ENCODE measurements at places on chromosomes 3 and 15. TPM values are rescaled to one million over a fixed set of nuclear protein-coding genes. Genes with fewer than 3 reads are reported as not detected.

GRCh38 chr3:10666621-10667020 lies 149.4 kb upstream of the SLC6A11 start:
- no peak overlapping the region for H3K27ac ChIP-seq
- no peaks in the 10 kb centered on the region for H3K27me3 ChIP-seq

DNA sequence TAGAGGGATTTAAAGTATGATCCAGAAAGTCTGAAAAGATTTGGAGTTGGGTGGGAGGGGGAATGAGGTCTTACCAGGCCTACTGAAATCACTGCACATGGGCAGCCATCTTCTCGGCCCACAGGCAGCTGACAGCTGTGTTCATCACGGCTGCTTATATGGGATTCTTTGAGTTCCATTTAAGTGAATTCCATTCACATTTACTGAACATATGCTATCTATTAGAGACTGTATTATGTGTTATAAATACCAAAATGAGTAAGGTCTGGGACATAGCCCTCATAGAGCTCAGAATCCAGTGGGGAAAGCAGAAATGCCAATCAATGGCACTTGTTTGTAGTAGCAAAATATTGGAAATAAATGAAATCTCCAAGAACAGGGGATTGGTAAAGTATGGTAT lies 91.1 kb downstream of the TRIM42 start:
- no peak for DNase-seq
- no peaks in the 10 kb centered on the region for H3K4me1 ChIP-seq
- H3K27me3 ChIP-seq = no peaks in the 10 kb centered on the region
- no peak overlapping the region for H3K27ac ChIP-seq
- H3K4me3 ChIP-seq = no peak overlapping the region

DNA sequence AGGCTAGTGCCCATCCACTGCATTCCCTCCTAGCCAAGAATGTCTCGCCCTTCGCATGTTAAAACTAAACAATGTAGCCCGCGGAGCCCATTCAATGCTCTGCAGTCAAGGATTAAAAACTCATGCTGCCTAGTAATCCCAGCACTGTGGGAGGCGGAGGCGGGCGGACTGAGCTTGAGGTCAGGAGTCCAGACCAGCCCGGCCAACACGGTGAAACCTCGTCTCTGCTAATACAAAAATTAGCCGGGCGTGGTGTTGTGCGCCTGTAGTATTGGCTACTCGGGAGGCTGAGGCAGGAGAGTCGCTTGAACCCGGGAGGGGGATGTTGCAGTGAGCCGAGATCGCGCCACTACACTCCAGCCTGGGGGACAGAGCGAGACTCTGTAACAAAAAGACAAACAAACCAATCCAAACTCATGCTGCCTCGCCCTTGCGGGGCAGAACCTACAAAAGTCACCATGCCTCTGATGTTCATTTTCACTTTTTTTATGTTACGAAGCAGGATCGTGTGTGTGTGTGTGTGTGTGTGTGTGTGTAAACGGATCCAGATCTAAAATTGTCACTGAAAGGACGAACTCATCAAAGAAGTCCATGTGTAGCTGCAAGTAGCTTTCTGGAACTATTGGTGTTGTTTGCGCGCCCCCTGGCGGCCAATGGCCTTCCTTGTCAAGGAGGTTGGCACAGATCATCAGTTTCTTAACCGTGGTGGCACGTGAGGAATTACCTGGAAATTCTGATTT lies 54.8 kb upstream of the SPESP1 start:
- DNase-seq = peak; percentile 96
- H3K4me1 ChIP-seq = peaks cover 9% of the 10 kb centered on the region
- H3K36me3 ChIP-seq = no peaks in the 10 kb centered on the region
- peak overlapping the region; percentile 48 for H3K4me3 ChIP-seq
- no peak overlapping the region for H3K27ac ChIP-seq

DNA sequence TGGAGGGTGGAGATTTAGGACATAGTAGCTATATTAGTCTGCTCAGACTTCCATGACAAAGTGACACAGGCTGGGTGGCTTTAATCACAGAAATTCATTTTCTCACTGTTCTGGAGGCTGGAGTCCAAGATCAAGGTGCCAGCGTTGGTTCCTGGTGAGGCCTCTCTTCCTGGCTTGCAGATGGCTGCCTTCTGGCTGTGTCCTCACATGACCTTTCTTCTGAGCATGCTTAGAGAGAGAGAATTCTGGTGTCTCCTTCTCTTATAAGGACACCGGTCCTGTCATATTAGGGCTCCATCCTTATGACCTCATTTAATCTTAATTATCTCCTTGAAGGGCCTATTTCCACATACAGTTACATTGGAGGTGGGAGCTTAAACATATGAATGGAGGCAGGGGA lies 14.9 kb upstream of the SHC4 start:
- H3K36me3 ChIP-seq = no peaks in the 10 kb centered on the region
- H3K27ac ChIP-seq = no peak overlapping the region
- peaks cover 6% of the 10 kb centered on the region for H3K27me3 ChIP-seq
- DNase-seq = no peak

- no peaks in the 10 kb centered on the region for H3K36me3 ChIP-seq
- H3K27ac ChIP-seq = no peak overlapping the region
- peaks cover 23% of the 10 kb centered on the region for H3K4me1 ChIP-seq
- H3K27me3 ChIP-seq = no peaks in the 10 kb centered on the region
- peak overlapping the region; percentile 5 for H3K4me3 ChIP-seq
These were observed 3.7 kb downstream of the IFT80 start for GRCh38 chr3:160395297-160395696.

DNA sequence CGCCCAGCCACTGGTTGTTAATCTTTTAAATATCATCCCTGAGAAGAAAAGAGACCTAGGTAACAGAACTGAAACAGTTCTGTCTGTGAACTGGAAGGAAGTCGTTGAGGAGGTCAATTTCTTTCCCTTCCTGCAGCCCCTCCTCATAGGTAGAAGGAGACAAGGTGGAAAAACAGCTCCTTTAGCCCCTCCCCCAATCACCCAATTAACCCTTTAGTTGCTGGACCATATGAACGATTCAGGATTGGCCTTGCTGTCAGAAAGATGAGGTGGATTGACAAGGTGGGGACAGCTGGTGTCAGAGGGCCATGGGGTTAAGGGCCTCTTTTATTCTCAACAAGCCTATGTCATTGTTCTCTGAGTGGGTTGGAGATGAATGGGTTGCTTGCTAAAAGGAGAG lies 36.0 kb upstream of the ZNF445 start:
- no peaks in the 10 kb centered on the region for H3K27me3 ChIP-seq
- no peaks in the 10 kb centered on the region for H3K36me3 ChIP-seq
- H3K27ac ChIP-seq = no peak overlapping the region
- peaks cover 11% of the 10 kb centered on the region for H3K4me1 ChIP-seq
- H3K4me3 ChIP-seq = no peak overlapping the region
- DNase-seq = no peak

DNA sequence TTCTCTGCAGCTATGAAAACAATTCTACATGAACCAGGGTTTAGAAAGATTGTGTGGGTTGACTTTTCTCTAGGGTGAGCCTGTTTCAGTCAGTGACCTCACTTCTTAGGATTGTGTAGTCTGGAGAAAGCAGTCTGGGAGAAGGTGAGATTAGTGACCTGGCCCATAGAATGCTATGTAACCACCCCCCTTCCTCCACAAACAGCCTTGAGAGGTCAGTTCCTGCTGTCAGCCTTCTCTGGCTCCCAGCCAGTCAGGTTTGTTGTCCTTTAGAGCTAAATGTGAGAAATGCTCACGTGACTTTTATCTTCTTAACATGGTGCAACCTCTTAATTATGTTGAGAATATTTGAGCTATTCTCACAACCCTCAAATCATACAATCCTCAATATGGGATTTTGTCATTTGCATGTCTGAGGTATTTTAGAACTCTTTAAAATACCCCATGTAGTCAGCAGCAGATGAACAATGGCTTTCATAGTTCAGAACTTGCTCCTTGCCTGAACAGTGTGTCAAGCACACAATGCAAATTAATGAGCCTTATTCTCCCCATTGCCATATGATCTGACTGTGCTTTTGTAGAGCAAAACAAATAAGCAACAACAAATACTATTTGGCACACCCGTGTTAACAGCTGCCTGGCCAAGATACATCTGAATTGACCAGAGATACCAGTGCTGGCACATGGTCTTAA lies 311.6 kb downstream of the CNTN6 start:
- H3K4me3 ChIP-seq = no peak overlapping the region
- H3K36me3 ChIP-seq = no peaks in the 10 kb centered on the region
- no peak overlapping the region for H3K27ac ChIP-seq
- peak; percentile 46 for DNase-seq

DNA sequence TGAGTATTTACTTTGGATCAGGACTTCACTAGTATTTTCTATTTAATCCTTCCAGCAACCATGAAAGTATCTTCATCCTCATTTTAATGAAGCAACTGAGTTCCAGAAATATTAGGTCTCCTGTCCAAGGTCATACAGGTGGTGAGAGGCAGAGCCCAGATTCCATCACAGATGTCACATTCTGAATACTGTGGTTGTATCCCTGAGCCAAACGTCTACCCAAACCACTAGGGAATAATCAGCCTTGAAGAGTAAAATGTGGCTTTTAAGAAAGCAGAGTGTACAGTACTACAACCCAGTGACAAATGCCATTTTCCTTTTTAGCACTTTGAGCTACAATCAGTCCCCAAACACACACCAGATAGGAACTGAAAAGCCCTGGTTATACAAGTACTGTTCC lies 93.3 kb upstream of the TRIM42 start:
- no peak for DNase-seq
- H3K36me3 ChIP-seq = no peaks in the 10 kb centered on the region
- no peak overlapping the region for H3K27ac ChIP-seq

DNA sequence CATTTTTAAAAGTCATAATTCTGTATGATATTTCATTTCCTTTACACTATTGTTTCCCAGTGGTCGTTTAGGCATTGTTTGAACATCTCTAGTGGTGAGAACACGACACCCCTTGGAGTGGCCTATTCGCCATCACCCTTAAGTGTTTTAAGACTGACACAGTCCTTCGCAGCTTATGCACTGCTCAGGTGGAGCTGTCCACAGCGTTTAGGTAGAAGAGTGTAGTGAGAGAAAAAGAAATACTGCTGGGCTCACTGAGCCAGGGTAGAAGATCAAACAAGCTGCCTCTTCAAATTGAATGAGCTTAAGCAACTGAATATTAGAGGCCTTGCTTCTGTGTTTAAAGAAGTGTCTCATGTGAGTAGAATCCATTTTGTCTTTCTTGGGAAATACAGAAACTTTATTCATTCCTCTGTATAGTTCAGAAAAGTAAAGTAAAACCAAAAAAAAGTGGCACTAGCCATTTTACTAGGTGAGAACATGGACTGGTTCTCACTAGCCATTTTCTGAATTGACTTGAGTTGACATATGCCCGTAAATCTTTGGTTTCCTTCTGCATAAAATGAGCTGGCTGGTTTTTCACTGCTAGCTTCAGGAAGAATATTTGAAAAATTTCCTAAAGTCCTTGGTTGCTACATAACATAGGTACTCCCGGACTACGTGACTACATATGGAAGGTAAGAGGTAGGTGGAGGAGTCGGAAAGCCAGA lies 155.9 kb downstream of the P3H2 start:
- no peaks in the 10 kb centered on the region for H3K36me3 ChIP-seq
- no peak for DNase-seq
- H3K27ac ChIP-seq = no peak overlapping the region
- peaks cover 3% of the 10 kb centered on the region for H3K4me1 ChIP-seq
- no peak overlapping the region for H3K4me3 ChIP-seq

- no peaks in the 10 kb centered on the region for H3K36me3 ChIP-seq
- DNase-seq = no peak
- H3K4me3 ChIP-seq = no peak overlapping the region
- H3K4me1 ChIP-seq = peaks cover 11% of the 10 kb centered on the region
These were observed 39.3 kb downstream of the CGNL1 start for GRCh38 chr15:57415602-57416001.

DNA sequence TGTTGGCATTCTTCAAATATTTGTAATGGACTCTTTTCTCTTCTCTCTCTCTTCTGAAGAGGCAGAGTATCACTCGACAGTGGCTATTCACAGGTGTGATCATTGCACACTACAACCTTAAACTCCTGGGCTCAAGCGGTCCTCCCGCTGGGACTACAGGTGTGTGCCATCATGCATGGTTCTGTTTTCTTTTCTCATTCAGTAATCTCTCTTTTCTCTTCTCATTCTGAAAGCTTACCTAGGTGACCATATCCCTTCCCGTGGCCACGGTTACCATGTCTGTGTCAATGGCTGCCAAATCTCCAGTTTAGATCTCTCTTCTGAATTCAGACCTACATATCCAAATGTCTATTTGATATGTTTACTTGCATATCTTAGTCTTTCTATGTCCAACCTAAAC lies 96.3 kb downstream of the SOX2 start:
- no peaks in the 10 kb centered on the region for H3K36me3 ChIP-seq
- DNase-seq = no peak
- H3K4me1 ChIP-seq = no peaks in the 10 kb centered on the region
- no peak overlapping the region for H3K4me3 ChIP-seq
- no peaks in the 10 kb centered on the region for H3K27me3 ChIP-seq

Gene SLC9C1
- total RNA-seq = 0.31 TPM

Gene CDC25A
- 51.8 TPM for total RNA-seq

Gene WDR72
- total RNA-seq = 2.3 TPM

Gene PLA2G4B
- total RNA-seq = 2.0 TPM

Gene FGF7
- total RNA-seq = not detected

Gene CISH
- 0.32 TPM for total RNA-seq

Gene MST1R
- total RNA-seq = 0.32 TPM

Gene RBP2
- total RNA-seq = not detected

Gene SPINK8
- not detected for total RNA-seq

Gene PEAK1
- total RNA-seq = 27.5 TPM

Gene ECE2
- total RNA-seq = 0.15 TPM

Gene SYNPR
- 0.59 TPM for total RNA-seq

Gene TMEM207
- not detected for total RNA-seq

Data from neural progenitor cell (in vitro differentiated cells).